Glutamatergic neuron (in vitro differentiated cells): ENCODE measurements at places on chromosomes 1 and 21. TPM values are rescaled to one million over a fixed set of nuclear protein-coding genes. Genes with fewer than 3 reads are reported as not detected.

The ZNF683 gene
- total RNA-seq: not detected

The LY9 gene
- total RNA-seq: not detected

The OLFML2B gene
- total RNA-seq: 56.5 TPM

The TADA1 gene
- 15.9 TPM for total RNA-seq

The LGR6 gene
- 0.37 TPM for total RNA-seq

The OPTC gene
- not detected for total RNA-seq

The HCN3 gene
- total RNA-seq: 30.5 TPM

- H3K27ac ChIP-seq: no peak overlapping the region
- no peaks in the 10 kb centered on the region for H3K36me3 ChIP-seq
- no peaks in the 10 kb centered on the region for H3K4me1 ChIP-seq
- peaks cover 3% of the 10 kb centered on the region for H3K27me3 ChIP-seq
- no peak for DNase-seq
Measured at GRCh38 chr1:33655496-33655895, 183.1 kb downstream of the ZSCAN20 start.

DNA sequence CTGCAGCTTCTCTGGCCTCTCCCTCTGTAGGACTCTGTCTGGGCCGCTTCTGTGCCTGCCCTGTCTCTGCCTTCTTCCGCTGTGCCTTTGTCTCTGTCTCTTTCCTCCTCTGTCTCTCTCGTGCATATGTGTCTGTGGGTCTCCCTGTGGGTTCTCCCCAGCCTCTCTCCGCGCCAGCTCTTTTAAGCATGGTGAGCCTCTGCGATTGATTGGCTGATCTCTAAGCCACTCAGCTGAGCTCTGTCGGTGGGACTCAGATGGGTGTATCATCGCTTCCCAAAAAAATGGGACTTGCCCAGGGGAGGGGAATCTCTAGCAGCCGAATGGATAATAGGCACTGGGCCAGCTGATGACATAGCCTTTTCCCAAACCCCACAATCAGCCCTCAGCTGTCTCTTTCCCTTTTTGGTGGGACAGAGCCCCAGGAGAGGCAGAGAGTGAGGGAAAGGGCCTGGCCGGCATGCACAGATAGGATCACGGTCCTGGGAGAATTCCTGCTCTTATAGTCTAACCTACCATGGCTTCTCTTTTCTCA lies at the start of gene ADAMTS4:
Gene ADAMTS4, minus strand, starts transcription at position 158 of the 535 bp plus-strand sequence. CDS start 427 bp downstream, outside the sequence.
- H3K36me3 ChIP-seq: peaks cover under 1% of the 10 kb centered on the region
- H3K27ac ChIP-seq: peak within 1 kb of the TSS; percentile 86
- peaks cover 6% of the 10 kb centered on the region for H3K27me3 ChIP-seq

- peak overlapping the region; percentile 100 for H3K4me3 ChIP-seq
- H3K4me1 ChIP-seq: peaks cover 54% of the 10 kb centered on the region
- H3K36me3 ChIP-seq: no peaks in the 10 kb centered on the region
Measured at GRCh38 chr1:213987422-213987926, 299 bp upstream of the PROX1 start.

GRCh38 chr1:14571810-14572767 lies 26.4 kb upstream of the KAZN start:
- DNase-seq: peak; percentile 56
- H3K27me3 ChIP-seq: peaks cover 4% of the 10 kb centered on the region
- no peak overlapping the region for H3K4me3 ChIP-seq
- no peaks in the 10 kb centered on the region for H3K4me1 ChIP-seq
- no peak overlapping the region for H3K27ac ChIP-seq

- H3K27ac ChIP-seq: no peak overlapping the region
- H3K36me3 ChIP-seq: no peaks in the 10 kb centered on the region
- H3K4me3 ChIP-seq: no peak overlapping the region
- H3K27me3 ChIP-seq: no peaks in the 10 kb centered on the region
- peaks cover 22% of the 10 kb centered on the region for H3K4me1 ChIP-seq
Measured at GRCh38 chr1:162397039-162397448, 14.9 kb downstream of the SH2D1B start.

GRCh38 chr21:42779431-42779861 lies 99.9 kb downstream of the WDR4 start:
- H3K27me3 ChIP-seq: peaks cover 15% of the 10 kb centered on the region
- no peak for DNase-seq
- H3K27ac ChIP-seq: peak overlapping the region; percentile 94
- peaks cover 10% of the 10 kb centered on the region for H3K36me3 ChIP-seq

DNA sequence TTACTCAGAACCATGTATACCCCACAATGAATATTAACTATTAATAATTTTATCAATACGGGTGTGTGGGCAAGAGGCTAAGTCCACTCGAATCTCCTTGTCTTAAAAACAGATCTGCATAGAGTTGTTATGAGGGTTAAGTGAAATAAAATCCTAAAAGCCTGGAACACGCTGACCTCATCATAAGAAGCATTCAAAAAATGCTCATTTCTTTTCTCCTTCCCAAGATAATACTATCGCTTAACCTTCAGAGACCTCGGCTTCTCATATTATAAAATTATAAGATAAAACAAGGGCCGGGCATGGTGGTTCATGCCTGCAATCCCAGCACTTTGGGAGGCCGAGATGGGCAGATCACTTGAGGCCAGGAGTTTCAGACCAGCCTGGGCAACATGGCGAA lies 35.1 kb downstream of the LPAR3 start:
- H3K27me3 ChIP-seq: peaks cover 8% of the 10 kb centered on the region
- H3K4me3 ChIP-seq: no peak overlapping the region
- H3K36me3 ChIP-seq: no peaks in the 10 kb centered on the region

- H3K4me3 ChIP-seq: no peak overlapping the region
- H3K4me1 ChIP-seq: no peaks in the 10 kb centered on the region
- no peaks in the 10 kb centered on the region for H3K36me3 ChIP-seq
- no peak overlapping the region for H3K27ac ChIP-seq
- no peaks in the 10 kb centered on the region for H3K27me3 ChIP-seq
- DNase-seq: no peak
Measured at GRCh38 chr1:5001466-5001865, 347.1 kb downstream of the AJAP1 start.

DNA sequence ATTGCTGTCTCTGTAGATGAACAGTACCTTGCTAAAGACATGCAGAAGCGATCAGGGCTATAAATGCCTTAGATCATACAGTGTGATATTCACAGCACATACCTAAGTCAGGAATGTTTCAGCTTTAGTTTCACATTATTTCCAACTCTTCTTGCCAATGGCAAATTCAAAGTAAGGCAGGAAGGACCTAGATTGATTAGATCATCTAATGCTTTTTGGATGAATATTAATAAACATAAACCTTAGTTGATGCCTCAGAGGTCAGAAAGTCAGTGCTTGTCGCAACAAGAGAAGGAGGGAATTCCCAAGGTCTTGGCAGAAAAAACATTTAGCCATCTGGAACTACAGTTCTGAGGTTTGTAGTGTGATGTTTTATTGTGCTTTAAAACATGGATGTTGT lies 122.3 kb downstream of the TNFSF18 start:
- H3K27me3 ChIP-seq: no peaks in the 10 kb centered on the region
- no peak for DNase-seq
- H3K36me3 ChIP-seq: no peaks in the 10 kb centered on the region
- no peaks in the 10 kb centered on the region for H3K4me1 ChIP-seq
- H3K4me3 ChIP-seq: no peak overlapping the region
- no peak overlapping the region for H3K27ac ChIP-seq

GRCh38 chr1:93770640-93771039 lies 89.0 kb upstream of the BCAR3 start:
- H3K27ac ChIP-seq: no peak overlapping the region
- H3K36me3 ChIP-seq: no peaks in the 10 kb centered on the region
- H3K27me3 ChIP-seq: peaks cover 12% of the 10 kb centered on the region
- no peak for DNase-seq

- H3K27me3 ChIP-seq: no peaks in the 10 kb centered on the region
- DNase-seq: no peak
- no peak overlapping the region for H3K27ac ChIP-seq
Measured at GRCh38 chr1:204599098-204599497, 82.9 kb downstream of the MDM4 start.

- no peak overlapping the region for H3K27ac ChIP-seq
- no peaks in the 10 kb centered on the region for H3K36me3 ChIP-seq
- H3K4me1 ChIP-seq: peaks cover 51% of the 10 kb centered on the region
- peaks cover 12% of the 10 kb centered on the region for H3K27me3 ChIP-seq
- no peak for DNase-seq
Measured at GRCh38 chr1:115809076-115809475, 31.9 kb downstream of the NHLH2 start.
